Cardiac muscle cell (in vitro differentiated cells and primary cell): ENCODE measurements at places on chromosomes 3 and 15. TPM values are rescaled to one million over a fixed set of nuclear protein-coding genes. Genes with fewer than 3 reads are reported as not detected.

The KBTBD12 gene
- total RNA-seq = 0.14 and 0.66 TPM in 2 replicates

DNA sequence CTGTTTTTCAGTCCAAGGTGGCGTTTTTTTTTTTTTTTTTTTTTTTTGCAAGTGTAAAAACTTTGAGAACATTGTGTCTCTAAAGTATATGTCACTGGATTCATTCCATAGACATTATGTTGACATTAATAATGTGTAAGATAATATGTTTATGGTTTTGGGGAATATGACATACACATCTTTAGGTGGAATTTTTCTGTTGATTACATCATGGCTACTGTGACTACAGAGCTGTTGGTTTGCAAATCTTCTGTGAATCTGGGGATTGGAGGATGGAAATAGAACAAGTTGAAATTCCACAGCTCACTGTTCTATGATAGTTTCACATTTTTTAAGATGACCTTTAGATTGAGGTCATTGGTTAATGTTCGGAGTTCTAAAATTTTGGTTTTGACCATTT, 24.4 kb upstream of the PLSCR2 start:
- no peak overlapping the region for H3K4me3 ChIP-seq
- DNase-seq = no peak
- no peaks in the 10 kb centered on the region for H3K4me1 ChIP-seq
- H3K27ac ChIP-seq = no peak overlapping the region
- H3K36me3 ChIP-seq = no peaks in the 10 kb centered on the region

The CYP8B1 gene
- not detected in 2 replicates for total RNA-seq

DNA sequence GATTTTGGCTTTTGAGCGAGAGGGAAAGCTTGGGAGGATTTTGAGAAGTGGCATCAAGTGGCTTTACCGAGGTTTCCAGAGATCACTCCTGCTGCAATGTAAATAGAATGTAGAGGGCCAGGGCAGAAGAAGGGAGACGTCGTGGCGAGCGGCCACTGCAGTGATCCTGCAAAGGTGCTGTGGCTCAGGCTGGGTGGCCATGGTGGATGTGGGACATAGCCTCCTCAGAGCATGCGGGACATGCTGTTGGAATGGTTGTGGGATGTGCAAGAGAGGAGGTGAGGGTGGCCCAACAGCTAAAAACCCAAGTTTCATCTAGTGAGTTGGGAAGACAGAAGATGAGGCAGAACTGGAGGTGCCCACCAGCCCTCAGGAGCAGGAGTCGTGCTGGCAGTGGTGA, 3.1 kb upstream of the ATP10A start:
- H3K36me3 ChIP-seq = no peaks in the 10 kb centered on the region
- H3K27ac ChIP-seq = no peak overlapping the region
- H3K27me3 ChIP-seq = peaks cover 67% of the 10 kb centered on the region
- H3K4me3 ChIP-seq = no peak overlapping the region

- peak overlapping the region; percentile 72 for H3K27ac ChIP-seq
- H3K36me3 ChIP-seq = peaks cover 31% of the 10 kb centered on the region
- H3K4me3 ChIP-seq = no peak overlapping the region
- no peak for DNase-seq
- peaks cover 9% of the 10 kb centered on the region for H3K4me1 ChIP-seq
Measured at GRCh38 chr3:154275292-154275691, 49.0 kb downstream of the DHX36 start.

GRCh38 chr3:141677701-141678100, 60.4 kb upstream of the RNF7 start:
- no peak overlapping the region for H3K4me3 ChIP-seq
- no peaks in the 10 kb centered on the region for H3K36me3 ChIP-seq
- H3K27ac ChIP-seq = no peak overlapping the region

DNA sequence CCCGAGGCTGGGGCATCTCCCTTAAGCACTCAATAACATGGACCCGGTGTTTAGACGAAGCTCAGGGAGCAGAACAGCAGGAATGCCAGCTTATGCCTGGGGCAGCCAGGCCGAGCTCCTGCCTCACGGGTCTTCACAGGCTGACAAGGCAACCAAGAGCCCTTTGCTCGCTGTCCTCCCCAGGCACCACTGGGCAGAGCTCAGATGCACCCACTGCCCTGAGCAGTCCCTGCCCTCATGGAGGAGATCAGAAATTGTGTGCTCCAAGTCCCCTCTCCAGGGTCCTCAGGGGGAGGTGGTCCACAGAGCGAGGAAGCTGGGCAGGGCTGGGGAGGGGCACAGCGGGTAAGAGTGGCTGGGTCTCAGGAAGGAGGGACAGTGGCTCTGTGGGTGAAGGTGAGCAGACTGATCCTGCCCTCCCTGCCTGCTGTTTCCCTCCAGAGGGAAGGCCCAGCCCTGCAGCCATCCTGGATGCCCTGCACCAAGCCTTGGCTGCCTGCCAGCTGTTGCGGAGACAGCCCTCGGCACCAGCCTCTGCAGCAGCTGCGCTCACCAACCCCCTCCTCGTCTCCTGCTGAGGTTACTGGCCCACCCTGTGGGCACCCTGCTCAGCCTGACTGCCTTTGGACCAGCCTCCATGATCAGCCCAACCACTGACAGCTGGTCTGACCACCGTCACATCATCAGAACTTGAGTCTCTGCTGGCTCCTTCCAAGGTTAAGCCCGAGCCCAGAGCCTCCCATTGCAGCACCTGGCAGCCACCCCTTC, 21.1 kb upstream of the GP9 start:
- H3K4me3 ChIP-seq = no peak overlapping the region
- no peaks in the 10 kb centered on the region for H3K4me1 ChIP-seq
- no peaks in the 10 kb centered on the region for H3K27me3 ChIP-seq
- H3K27ac ChIP-seq = no peak overlapping the region
- DNase-seq = no peak
